ENCODE measurements at places on chromosomes 6 and 20.

GRCh38 chr6:14277405-14277930, 159.9 kb downstream of the CD83 start:
- DNase-seq = no peak

GRCh38 chr20:25247000-25247517, 826 bp upstream of the PYGB start:
- DNase-seq = peak; percentile 86

DNA sequence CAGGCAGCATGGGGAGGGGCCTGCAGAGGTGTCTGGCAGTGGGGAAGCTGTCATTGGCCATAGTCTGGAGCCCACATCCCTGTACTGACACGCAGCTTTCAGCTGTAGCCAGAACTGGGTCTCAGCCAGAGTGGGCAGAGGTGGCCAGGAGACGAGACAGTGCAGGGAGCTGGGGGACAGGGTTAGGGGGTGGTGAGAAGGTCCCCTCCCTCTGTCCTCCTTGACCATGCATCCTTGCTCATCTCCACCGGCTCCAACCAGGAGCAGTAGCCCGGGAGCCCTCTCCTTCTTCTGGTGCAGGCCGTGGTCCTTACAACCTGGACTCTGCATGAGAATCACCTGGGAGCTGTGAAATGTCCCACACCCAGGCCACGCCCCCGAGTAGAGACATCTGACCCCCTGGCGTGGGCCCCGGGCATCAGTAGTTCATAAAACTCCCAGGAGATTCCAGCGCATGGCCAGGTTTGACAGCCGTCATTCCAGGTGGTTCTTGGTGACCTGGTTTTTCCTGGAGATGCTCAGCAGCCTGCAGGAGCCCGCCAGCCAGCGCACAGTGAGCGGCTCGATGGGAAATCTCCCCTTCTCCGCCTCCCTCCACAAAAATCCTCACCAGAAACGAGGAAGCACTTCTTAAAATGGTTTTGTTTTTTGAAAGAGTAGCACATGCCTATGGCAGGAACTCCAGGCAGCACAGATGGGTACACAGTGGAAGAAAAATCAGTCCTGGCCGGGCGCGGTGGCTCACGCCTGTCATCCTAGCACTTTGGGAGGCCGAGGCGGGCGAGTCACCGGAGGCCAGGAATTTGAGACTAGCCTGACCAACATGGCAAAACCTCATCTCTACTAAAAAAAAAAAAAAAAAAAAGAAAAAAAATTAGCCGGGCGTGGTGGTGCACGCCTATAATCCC, 56.2 kb downstream of the ADNP start:
- DNase-seq = no peak

GRCh38 chr6:43671801-43672690, 15.5 kb downstream of the MRPS18A start:
- no peak for DNase-seq

GRCh38 chr6:137266309-137266586, 47.1 kb upstream of the IFNGR1 start:
- no peak for DNase-seq

DNA sequence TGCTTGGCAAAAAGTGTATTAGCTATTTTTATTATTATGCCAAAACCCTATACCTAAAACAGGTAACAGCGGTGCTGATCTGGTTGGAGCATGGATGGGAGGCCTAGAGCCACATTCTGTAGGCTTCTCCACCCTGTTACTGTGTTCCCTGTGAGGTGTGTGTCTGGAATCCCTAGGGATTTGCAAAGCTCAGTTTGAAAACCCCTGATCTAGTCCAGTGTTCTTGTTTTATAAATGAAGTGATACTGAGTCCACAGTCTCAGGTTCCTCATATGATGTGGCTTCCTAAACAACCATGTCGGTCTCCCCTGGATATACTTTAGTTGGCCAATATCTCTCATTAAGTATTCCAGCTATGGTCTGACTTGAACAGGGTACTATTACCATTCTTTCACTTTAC, 16.3 kb downstream of the ACSS2 start:
- no peak for DNase-seq

GRCh38 chr6:149636124-149636523, 12.4 kb downstream of the KATNA1 start:
- no peak for DNase-seq

GRCh38 chr6:76495909-76496308, 423.4 kb upstream of the IMPG1 start:
- DNase-seq = no peak

GRCh38 chr6:165049362-165049761, 260.0 kb downstream of the C6orf118 start:
- no peak for DNase-seq

GRCh38 chr6:137531376-137532092, 37.3 kb upstream of the OLIG3 start:
- DNase-seq = no peak

DNA sequence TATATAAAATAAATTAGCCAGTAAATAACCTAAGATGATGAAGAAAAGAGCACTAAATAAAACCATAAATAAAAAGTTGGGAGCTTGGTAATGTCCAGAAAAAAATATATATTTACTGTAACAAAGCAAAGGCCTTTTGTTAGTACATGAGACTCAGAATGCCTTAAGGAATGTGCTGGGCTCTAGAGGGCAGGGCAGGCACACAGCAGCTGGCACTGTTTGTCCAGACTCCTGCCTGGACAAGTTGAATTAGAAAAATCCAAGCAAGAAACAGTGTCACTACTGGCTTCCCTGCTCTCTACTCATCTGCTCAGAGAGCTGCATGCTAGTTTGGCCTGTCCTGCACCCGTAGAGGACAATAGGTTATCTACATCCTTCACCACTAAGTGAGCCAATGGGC, 8.8 kb downstream of the DEFB129 start:
- DNase-seq = no peak

GRCh38 chr6:170314983-170315382, 8.4 kb downstream of the FAM120B start:
- DNase-seq = no peak

DNA sequence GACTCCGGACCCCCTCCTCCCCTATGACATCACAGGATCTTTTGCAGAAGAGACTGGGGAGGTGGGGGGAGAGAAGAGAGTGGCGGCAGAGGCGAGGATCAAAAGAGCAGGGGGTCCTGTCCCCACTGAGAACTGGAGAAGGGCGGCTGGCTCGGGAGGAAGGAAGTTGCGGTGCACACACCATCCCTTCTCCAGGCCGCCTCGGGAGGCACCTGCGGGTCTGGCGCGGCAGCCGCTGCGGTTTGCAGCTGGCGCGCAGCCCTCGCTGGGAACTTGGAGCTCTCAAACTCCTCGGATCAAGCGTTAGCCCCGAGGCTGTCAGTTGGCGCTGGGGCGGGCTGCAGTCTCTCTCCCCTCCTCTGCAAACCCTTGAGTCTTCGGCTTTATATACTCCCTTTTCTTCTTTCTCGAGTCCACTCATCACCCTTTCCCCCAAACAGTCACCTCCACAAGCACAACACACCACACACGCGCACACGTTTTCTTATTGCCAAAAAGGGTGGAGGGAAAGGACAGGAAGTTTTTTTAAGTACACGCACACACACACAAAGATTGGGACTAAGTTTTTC, 180.7 kb downstream of the TBXT start:
- no peak for DNase-seq

- DNase-seq = no peak
These were observed 7.4 kb downstream of the TMEM14C start for GRCh38 chr6:10730254-10730653.

DNA sequence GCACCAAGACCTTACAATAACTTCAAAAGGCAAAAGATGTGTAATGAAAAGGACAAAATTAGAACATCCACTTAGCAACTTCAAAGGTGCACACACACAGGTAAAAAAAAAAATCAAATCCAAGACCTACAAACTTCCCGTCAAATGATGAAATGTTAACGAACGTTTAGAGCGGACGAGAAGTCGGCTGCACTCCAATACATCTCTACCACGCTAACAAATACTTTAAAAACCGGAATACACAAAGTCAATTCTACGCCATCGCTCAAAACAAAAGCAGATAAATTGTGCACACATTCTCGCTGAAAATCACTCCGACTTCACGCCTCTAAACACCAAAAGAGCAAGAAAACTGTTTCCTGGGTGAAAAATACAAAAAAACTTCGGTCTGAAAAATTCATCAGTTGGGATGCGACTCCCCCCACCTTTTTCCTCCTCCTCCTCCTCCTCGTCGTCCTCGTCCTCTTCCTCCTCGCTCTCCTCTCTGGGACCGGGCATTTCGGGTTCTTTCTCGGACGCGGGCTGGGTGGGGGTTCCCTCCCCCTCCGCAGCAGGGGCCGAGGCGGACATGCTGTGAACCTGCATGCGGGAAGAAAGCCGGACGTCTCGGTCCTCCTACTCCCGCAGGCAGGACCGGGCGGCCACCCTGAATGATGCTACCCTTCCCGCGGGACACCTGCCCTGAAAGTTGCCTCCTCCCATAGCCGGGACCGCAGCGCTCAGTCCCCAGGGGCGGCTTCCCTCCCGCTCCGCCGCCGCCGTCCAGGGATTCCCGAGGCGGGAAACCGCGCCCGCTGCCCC, 712 bp downstream of the DEK start:
- peak; percentile 79 for DNase-seq

DNA sequence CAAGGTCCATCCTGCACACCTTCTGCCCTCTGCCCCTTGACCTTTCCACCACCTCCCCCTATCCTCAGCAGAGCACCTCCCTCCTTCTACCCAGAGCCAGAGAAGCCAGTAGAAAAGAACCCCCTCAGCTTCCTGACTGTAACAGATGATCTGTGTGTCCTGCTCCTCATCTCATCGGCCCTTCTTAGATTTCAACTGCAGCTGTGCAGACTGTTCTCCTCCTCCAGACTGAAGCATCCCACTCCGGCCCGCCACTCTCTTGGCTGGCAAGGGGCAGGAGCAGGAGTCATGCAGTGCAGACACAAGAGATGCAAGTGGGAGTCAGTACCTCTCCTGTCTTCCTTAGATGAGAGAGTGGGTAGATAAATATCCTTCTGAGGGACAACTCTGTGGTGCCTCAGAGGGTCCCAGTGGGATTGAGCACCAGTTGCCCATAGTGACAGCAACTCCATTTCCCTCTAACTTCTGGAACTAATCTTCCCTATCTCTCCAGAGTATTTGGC, 163.5 kb upstream of the MLN start:
- DNase-seq = peak; percentile 27

GRCh38 chr6:147637620-147638195, 129.2 kb downstream of the SAMD5 start:
- no peak for DNase-seq

GRCh38 chr6:118042855-118043254, 135.8 kb downstream of the SLC35F1 start:
- no peak for DNase-seq

DNA sequence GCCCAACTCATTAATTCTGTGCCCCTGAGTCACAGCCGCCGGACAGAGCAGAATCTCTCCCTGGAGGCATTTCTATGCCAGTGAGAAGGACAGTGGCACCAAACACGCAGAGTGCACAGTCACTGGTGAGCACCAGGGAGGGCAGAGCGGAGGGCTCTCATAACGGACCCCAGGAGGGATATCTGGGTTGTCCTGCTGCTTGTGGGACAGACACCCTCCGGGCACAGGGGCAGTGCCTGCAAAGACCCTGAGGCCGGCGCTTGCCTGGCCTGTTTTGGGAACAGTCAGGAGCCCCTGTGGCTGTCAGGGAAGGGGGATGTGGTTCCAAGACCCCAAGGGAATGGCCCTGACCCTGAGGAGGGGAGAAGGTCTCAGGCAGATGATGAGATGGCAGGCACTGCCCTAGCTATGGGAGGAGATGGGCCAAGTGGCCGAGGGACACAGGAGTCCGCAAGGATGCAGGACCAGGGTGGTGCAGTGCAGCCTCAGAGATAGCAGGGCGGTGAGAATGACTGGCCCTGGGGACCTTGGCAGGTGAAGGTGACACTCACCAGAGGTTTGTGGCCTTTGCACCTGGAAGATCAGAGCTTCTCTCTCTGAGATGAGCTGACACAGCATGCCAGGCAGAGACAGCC, 270.8 kb downstream of the SMOC2 start:
- peak; percentile 56 for DNase-seq

DNA sequence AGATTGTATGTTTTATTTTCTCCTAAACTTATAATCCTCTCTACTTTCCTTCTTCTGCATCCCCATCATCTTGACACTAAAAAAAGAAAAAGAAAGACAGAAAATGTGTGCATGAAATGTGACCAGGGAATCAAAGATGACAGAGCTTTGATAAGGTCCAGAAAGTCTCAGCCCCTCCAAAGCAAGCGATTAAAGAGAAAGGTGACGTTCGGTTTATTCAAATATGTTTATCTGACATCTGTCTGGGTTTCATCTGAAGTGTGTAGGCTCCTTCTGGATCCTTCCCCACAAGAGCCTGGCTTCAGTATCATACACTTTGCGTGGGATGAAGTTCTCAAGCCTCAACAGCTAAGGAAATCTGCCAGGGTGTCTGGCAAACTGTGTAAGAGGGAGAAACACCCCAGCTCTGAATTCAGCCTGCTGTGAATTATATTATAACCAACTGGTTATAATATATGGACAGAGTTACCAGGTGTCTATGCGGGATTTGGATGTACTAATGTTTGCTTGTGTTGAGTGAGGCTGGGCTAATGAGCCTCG, 263.0 kb downstream of the ZNF217 start:
- DNase-seq = no peak

- DNase-seq = no peak
These were observed 75.4 kb downstream of the PFDN4 start for GRCh38 chr20:54283253-54283652.

DNA sequence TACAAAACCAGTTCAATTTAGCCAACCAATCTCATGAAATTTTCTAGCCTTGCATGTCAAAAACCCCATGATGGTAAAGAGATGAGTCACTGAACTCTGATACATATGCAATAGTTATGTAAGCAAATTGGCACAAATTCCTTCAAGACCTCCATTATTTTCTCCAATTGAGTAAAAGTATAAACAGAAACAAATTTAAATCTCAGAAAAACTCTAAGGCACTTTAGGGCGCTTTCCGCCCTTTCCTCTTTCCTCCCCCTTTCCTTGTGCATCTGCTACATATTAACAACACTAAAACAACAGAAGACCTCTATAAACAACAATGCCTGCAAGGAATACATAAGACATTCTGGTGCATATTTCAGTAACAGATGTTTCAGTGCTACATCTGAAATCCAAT, 48.5 kb downstream of the KIF13A start:
- DNase-seq = no peak

DNA sequence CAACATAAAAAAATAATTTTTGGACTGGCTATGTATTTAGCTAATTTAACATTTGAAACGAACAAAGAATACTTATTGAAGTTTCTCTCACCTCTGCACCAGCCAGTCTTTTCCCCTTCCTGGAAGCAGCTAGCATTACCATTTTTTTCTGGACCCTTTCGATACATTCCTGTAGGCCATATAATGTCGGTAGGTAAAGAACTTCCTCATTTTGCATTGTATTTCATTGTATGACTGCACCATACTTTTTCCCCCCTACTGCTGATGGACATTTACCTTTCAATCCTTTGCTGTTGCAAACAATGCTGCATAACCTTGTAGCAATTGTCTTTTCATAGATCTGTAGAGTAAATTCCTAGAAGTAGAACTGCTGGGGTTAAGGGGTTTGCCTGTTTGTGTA, 17.6 kb downstream of the CBFA2T2 start:
- DNase-seq = no peak
